ENCODE measurements at places on chromosomes 7 and 10.

- DNase-seq = no peak
Observed at GRCh38 chr10:122504610-122504950, 43.2 kb downstream of the HTRA1 start.

- no peak for DNase-seq
Observed at GRCh38 chr7:44368885-44369284, 43.5 kb upstream of the CAMK2B start.

DNA sequence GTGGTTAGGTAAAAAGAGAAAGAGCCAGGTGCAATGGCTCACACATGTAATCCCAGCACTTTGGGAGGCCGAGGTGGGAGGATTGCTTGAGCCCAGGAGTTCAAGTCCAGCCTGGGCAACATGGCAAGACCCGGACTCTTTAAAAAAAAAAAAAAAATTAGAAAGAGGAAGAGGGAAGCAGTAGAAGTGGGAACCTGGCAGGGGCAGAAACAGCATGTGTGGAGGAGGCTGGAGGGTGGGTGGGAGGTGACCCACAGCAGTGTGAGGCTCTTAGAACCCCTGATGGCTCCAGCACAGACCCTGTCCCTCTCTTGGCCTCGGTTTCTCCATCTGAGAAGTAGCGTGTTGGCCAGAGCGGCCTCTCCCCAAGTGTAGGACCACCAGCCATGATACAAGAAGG is 4.9 kb upstream of the CCL24 start:
- no peak for DNase-seq

- no peak for DNase-seq
Observed at GRCh38 chr7:134427896-134428295, 31.0 kb downstream of the AKR1B1 start.

DNA sequence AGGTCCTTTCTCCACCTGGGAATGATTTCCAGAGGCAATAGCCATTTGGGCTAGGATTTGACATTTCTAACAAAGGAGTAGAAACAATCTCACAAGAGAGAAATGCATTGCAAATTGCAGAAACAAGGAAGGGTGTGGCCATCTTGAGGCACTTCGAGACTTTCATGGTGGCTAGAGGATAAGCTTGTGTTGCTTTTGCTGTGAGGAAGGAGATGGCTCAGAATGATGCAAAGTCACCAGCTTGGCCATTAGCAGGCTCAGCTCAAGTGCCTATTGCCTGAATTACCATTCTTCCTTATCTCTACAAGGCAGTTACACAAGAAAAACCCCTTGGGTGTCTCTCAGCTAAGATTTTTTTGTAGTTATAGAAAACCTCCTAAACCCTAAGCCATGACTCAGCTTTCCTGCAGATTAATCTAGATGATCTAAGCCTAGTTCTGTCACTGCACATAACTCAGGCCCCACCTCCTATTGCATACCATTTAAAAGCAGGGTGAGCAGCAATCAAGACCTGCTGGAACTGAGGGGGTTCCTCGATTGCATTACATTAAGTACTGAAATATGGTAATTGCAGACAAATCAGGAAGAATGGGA is 683.1 kb downstream of the NRG3 start:
- no peak for DNase-seq

GRCh38 chr7:101397770-101398324 is 35.2 kb downstream of the COL26A1 start:
- no peak for DNase-seq
